ENCODE measurements at places on chromosomes 5 and 9.

GRCh38 chr9:113567361-113568080 lies 104.0 kb downstream of the RGS3 start:
- DNase-seq: no peak

DNA sequence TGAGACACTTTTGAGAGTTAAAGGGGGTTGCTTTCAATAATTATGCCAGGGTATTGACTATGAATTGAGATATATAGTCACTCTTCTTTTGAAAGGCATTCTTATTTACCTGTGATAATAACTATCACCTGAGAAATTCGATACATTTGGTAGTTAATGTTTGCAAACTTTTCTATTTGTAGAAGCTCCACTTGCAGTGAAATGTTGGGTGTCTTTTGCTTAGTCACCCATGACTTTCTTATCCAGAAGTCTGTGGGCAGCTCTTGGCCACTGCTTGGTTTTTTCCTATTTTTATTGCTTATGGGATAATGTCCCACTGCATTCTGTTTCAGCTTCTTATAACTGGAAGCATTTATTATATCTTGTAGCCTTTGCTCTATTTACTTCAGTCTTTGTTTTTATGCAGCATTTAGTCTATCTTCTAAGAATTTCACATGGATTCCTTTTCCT lies 3.9 kb downstream of the MACIR start:
- peak; percentile 53 for DNase-seq

- peak; percentile 87 for DNase-seq
Measured at GRCh38 chr5:137234973-137235943, 263.9 kb downstream of the SPOCK1 start.

- DNase-seq: no peak
Measured at GRCh38 chr5:73899916-73900315, 273.9 kb downstream of the ARHGEF28 start.

DNA sequence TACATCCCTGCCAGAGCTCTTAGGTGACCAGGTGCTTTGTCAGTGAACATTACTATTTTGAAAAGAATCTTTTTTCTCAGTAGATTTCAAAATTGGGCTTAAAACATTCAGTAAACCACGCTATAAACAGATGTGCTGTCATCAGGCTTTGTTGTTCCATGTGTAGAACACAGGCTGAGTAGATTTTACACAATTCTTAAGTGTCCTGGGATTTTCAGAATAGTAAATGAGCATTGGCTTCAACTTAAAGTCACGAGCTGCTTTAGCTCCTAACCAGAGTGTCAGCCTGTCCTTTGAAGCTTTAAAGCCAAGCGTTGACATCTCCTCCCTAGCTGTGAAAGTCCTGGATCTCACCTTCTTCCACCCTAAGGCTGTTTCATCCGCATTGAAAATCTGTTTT lies 83.6 kb downstream of the CARTPT start:
- DNase-seq: no peak

DNA sequence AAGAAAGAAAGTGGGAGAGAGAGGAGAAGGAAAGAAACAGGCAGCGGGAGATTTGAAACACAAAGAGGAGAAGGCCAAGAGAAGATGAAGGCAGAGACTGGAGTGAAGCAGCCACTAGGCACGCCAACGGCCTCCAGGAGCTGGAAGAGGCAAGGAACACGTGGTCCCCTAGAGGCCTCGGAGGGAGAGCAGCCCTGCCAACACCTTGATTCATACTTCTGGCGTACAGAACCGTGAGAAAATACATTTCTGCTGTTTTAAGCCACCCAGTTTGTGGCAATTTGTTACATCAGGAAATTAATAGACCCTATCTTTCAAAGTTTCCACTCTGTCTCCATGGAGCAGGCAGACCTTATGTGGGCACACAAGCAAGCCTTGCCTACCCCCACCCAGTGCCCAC lies 133.4 kb downstream of the ACTL7B start:
- no peak for DNase-seq

GRCh38 chr5:107868650-107869409 lies 198.1 kb upstream of the EFNA5 start:
- no peak for DNase-seq

- DNase-seq: peak; percentile 86
Measured at GRCh38 chr5:166716856-166717492, 1574.5 kb upstream of the WWC1 start.

- DNase-seq: peak; percentile 5
Measured at GRCh38 chr9:17802249-17802857, 223.5 kb downstream of the SH3GL2 start.

DNA sequence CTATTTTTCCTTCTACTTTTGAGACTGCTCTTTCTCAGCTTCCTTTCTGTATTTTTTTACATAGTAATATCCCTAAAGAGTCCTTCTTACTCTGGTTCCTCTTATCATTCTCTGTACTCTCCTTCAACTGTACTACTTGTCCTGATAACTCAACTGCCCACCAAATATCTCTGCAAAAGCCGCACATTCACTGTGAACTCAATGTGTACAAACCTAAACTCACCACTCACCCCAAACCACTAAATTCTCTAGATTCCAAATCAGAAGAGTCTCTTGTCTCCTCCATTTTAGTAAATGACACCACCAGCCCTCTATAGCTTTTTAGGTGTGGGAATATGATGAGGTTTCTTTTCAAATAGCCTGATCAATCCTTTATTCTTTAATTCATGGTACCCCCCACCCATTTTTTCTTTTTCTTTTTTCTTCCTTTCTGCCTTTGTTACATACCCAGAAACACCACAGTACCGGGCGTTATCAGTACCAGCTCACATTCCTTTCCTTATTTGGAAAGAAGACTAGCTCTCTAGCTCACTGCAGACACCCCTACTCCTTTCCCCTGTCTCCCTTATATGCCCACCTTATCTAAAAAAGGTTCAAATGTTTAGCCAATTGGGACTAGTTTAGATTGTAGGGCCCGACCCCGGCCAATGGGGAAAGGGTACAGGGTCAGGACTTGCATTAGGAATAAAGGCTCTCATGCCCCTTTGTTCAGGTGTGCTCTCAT lies 63.1 kb upstream of the RANBP6 start:
- no peak for DNase-seq

DNA sequence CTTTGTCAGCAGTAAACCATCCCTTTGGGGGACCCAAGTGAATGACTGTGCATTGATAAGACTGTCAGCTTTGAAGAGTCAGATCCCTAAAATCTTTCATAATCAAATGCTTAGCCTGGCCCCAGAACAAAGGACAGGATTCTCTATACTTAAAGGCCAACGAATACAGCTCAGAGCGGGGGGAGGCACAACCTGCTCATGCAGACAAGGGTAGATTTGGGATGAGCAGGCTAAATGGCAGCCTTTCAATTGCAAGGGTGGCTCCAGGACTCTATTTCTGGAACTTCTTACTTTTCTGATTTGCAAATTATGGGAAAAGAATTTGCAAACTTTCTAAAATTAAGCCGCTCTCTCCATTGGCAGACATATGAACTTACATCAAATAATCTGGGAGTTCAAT lies 66.4 kb downstream of the ELL2 start:
- no peak for DNase-seq

GRCh38 chr5:149380466-149381121 lies 1.5 kb upstream of the IL17B start:
- no peak for DNase-seq

- no peak for DNase-seq
Measured at GRCh38 chr9:99253772-99254431, 31.8 kb downstream of the SEC61B start.

DNA sequence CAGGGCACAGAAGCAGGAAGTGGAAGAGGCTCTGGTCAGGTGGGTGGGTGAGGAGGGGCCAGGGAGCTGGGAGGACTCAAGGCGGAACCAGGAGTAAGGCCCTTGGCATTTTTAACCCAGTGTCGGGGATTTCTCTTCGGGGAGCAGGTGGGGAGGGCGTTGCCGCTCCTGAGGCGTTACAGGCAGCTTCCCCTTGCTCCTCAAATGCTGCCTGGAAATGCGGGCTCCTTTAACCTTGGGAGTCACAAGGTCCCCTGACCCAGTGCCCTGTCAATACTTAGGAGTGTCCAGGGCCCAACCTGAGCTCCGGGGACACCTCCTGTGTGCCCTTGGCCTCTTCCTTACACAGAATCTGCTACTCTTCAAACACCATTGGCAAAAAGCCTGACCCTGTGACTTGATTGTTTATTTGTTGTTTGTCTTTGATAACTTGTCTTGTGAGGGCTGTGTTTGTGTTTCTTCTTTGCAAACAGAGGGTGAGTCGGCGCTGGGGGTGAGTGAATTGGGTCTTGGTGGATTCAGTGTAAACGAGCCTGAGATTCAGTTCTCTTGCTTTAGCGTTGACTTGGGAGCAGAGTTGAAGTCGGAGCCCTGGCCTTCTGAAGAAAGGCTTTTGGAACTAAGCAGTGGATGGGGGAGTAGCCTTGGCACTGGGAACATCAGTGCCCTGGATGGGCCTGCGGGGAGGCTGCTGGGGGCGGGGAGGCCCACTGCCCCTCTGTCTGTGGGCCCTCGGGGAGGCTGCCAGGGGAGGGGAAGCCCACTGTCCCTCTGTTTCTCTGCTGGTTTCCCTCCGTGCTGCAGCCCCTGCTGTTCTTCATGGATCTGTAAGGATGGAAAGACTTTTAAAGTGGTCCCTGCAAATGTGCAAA lies 300.7 kb upstream of the IRX4 start:
- no peak for DNase-seq

DNA sequence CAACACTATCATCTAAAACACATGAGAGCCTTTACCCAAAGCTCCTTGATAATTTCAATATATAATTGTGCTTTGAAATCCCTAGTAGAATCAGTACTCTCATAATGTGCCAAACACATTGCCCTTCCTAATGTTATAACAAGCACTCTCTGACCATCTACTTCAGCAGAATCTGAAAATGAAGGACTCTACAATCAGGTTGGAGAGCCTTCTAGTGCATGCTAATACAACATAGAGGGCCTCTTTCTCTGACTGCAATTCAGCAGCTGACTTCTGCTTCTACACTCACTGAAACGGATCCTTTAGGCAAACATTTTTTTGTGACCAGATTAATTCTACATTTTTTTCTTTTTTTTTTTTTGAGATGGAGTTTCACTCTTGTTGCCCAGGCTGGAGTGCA lies 155.6 kb downstream of the EPB41L4A start:
- DNase-seq: no peak

- DNase-seq: no peak
Measured at GRCh38 chr5:138149530-138149929, 10.3 kb upstream of the NME5 start.

DNA sequence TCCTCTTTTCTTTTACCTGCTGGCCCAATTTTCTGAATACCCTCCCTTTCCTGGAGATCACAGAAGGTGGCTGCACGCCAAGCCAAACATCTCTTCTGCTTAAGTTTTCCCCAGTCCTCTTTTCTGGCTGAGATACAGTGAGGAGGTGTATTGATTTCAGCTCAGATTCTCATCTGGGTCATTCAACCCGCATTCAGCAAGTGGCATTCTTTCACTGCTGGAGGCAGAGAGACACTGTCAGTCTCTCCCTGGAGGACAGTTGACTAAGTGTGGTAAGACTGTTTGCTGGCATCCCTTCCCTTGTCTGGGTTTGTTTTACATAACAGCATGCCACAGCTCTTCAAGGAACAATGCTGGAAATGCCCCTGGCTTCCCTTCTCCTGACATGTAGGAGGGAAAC lies 60.5 kb downstream of the GABRG2 start:
- DNase-seq: no peak

DNA sequence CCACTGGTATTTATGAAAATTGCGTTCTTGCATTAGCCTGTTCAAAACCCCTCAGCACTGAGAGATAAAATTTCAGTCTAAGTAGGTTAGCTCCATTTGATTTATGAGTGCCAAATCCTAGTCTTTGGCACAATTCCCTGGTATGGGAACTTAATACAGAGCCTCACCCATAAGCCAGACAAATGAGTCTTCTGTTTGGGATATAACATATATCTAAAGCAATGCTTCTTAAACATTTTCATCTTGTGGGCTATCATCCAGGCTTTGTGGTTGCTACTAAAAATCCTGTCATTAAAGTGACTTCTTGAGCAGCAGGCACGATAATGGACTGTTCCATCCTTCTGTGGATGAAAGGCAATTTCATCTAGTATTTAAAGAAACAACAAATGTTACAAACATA lies 419.5 kb upstream of the ACTBL2 start:
- DNase-seq: no peak

- DNase-seq: no peak
Measured at GRCh38 chr5:75368391-75368790, 31.4 kb downstream of the HMGCR start.

DNA sequence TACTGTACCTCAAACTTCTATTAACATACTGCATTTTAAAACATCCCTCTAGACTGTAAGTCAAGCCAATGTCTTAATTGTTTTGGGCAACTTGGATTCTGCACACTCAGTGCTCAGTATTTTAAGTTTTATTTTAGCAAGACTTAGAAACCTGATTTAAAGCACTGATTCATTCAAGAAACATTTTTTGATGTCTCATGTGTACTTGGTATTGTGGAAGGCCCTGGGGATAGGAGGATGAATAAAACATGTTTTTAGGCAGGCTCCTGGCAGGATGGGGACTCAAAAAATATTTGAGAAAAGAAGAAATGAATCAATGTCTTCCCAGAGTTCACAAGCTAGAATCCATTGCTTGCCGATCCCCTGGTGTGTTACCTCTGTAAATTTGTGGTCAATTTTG lies 334.0 kb upstream of the PUM3 start:
- peak; percentile 4 for DNase-seq

DNA sequence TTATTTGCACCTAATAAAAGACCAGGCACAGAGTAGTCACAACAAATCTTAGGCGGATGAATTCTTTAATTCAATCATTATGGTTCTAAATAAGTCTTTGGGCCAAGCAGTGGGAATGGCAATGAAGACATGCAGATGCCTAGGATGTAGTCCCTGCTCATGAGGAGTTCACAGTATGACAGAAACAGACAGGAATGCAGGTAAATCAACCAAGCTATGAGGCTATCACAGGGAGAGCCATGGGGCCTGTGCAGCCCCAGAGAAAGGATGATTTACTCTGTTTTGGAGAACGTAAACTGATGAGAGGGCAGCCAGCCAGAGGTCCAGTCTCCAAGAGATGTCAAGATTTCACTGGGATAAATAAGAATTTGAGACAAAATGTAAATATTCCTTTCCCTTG lies 129.4 kb downstream of the TRIM32 start:
- DNase-seq: no peak

DNA sequence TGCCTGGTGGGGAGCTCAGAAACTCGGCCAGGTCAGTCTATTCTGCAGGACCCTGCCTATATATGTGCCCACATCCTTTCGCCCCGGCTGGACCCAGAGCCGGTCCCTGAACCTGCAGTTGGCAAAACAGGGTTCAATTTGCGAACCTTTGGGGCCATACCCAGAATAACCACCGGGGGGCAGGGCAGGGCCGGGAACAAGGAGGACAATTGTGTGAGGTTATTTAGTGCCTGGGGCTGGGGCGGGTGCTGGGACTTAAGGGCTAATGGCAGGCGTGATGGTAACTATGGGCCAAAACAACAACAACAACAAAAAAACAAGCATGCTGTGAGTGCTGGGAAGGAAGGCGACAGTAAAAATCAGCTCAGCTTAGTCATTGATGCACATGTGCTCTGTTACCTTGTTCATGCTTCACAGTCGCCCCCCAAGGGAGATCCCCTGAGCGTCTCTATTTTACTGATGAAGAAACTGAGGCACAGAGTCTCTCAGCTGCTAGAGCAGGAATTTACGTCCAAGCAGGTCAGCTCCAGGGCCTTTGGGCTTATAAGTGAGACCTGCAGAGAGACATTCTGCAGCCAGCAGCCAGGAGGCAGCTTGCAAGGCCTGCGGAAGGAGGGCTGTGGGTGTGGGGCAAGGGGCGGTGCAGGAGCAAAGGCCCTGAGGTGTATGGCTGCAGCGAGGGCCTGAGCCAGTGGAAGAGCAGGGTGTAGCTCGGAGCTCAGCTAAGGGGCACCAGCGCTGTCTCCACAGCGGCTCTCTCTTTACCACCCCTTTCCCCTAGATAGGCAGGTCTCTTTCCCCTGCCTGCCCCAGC lies 106.0 kb downstream of the PHF2 start:
- DNase-seq: peak; percentile 31
